ENCODE measurements at places on chromosomes 3 and 15.

GRCh38 chr3:33848624-33849347, 50.4 kb downstream of the PDCD6IP start:
- DNase-seq: no peak

GRCh38 chr15:77037388-77038209, 33.3 kb downstream of the TSPAN3 start:
- DNase-seq: no peak

DNA sequence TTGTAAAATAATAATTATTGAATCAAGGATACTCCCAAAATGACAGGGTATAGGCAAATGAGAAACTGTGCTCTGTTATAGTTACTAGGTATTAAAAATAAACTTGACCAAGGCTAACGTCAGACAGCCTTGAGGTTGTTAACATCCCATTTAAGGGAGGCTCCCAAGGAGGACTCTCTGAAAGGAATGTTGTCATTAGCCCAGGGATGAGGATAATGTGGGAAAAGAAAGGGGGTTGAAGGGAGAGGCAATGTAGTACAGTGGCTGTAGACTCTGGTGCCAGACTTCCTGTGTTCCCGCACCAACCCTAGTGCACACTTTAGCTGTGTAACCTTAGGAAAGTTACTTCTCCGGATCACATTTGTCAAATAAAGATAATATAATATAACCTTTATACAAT, 47.0 kb upstream of the RARB start:
- DNase-seq: no peak

DNA sequence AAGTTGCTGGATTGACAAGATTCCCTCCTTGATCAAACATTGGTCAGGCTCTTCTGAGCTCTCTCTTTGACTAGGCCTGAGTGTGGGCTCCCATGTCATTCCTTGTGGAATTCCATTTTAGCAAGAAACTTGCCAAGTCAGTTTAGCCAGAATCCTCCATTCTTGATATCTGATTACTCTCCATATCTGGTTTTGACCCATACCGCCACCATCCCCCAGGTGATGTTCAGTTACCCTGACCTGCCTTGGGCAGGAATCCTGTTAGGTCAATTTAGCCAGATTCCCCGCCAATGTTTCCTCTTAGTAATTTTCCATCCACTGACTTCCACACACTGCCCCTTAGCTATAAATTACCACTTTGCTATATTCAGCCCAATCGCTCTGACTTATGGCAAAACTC, 1.0 kb upstream of the PCCB start:
- no peak for DNase-seq

DNA sequence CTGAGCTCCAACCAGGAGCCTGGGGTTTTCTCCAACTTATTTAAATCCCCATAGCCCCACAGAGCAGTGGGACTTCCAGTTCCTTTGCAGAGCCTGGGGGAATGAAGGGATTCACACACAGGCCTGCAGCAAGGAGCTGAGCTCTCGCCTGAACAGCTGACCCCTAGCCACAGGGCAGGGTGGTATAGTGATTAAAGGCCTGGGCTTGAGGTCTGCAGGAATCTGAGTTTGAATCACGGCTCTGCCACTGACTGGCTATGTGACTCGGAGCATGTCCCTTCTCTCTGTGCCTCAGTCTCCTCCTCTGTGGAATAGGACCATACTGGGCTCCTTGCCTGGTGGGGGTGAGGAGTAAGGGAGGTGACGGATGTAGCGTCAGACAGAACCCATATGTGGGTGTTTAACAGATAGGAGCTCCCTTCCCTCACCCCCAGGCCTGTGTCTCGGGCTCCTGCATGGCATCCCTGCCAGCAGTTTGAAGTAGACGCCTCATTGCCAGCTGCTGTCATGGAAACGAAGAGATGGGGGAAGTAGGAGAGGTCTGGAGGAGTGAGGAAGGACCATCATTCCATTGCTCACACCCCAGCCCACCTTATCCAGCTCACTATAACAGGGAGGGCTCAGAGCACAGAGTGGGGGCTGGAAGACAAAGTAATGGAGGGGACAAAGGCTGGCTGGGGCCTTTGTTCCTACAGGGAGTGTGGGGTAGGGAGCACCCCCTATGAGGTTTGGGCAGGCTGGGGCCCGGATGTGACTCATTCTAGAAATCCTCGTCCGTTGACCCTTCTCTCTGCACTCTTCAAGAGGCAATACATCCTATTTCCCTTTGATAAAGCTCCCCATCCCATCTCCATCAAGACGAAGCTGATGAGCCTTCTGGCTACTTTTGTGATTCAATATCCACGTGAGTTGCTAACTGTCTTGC, 14.8 kb downstream of the HRH1 start:
- DNase-seq: no peak

DNA sequence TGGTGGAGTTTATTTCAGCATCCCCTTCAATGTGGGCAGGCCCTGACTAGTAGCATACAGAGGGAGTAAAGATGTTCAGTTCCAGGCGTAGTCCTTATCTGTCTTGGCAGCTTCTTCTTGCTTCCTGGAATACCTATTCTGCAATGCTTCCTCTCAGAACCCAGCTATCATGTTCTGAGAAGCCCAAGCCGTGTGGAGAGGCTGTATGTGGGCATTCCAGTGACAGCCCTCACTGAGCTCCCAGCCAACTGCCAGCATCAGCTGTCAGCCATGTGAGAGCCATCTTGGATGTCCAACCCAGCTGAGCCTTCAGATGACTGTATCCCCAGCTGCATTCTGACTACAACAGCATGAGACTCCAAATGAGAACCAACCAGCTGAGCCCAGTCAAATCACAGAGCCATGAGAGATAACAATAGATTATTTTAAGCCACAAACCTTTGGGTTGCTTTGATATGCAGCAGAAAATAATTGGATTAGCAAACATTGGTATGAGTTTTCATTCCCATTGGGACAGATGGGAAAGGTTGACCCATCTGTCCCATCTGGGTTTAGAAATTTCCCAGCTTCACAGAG, 8.4 kb upstream of the CMTM7 start:
- DNase-seq: no peak

DNA sequence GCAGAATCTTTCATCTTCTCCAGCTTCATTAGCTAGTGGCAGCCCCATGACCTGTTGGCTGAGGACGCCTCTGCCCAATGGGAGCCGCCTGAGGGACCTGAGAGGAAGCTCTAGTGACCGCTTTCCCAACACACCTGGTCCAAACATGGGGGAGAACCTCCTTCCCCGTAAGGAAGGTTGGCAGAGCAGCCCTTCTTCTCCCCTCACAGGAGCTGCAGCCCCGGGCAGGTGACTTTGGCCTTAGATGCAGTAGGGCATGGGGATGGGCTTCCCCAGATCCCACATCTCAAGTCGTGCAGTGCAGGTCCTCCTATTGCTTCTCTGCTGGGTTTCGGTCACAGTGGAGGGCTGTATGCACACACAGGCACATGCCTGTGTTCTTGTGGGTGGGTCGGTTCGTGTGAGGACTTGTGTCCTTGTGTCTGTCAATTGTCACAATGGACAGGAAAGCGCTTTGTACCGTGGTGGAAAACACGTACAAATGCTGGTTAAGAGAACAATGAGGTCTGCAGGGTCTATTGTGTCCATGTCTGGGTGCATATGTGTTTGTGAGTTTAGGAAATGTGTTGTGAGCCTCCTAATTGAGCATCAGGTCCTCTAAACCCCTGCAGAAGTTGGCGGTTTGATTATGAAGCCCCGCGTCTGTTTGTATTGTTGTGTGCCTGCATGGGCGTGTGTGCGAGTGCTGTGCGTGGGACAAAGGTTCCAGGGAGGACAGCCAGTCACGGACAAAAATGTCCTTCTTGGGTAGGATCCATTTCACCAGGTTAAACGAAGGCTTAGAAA, 1.4 kb downstream of the ISLR2 start:
- no peak for DNase-seq

GRCh38 chr15:68154923-68155559, 50.1 kb downstream of the CALML4 start:
- DNase-seq: peak; percentile 35

DNA sequence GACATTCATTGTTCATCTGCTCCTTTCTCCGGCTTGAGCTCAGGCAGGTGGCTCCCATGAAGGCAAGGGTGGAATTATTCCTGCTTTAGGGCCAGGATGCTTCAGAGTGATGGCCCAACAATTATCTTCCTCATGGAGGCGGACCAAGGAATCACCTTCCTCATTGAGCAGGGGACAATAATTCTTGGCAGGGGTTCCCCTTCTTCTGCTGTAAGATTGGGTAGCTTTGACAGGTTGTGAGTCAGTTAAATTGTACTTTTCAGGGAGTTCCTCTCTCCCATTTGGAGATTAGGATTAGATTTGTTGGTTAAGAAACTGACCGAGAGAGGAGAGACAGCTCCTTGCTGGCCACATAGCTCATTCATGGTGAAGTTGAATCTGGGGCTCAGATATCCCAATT, 31.4 kb upstream of the CD47 start:
- DNase-seq: no peak

- no peak for DNase-seq
These were observed 32.6 kb downstream of the MB21D2 start for GRCh38 chr3:192884777-192885773.

DNA sequence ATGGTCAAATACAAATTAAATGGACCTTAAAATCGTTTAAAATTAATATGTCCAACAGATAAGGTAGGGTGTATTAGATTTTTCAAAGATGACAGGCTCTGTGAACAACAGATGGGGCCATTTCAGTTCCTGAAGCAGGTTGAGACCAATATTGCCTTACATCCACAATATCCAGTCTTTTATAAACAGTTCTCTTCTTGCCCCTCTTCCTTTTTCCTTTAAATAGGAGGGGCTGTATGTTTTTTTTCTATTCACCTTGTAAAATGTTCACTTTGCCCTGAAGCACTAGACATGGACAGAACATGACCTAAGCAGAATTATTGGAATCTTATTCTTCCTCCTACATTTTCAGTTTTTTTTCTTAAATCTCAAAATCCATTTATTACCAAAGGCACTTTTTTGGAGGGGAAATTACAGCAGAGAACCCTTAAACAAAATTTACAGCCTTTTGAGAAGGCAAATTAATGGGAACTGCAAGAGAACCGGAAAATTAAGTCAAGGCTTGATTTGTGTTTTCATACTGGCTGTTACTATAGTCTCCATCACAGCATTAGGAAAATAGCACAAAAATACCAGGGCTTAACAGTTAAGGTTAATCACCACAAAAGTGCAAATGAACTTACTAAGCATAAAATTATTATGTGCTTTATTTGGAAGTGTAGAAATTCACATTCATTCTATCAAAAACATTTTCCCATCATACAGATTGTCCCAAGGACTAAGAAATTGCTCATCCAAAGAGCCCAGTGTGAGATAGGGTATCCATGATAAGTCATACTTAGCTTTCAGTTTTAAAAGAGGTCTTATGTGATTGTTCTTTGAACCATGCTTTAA, 55.8 kb downstream of the CMSS1 start:
- no peak for DNase-seq

GRCh38 chr3:160169139-160169976, 55.9 kb upstream of the C3orf80 start:
- DNase-seq: peak; percentile 25

DNA sequence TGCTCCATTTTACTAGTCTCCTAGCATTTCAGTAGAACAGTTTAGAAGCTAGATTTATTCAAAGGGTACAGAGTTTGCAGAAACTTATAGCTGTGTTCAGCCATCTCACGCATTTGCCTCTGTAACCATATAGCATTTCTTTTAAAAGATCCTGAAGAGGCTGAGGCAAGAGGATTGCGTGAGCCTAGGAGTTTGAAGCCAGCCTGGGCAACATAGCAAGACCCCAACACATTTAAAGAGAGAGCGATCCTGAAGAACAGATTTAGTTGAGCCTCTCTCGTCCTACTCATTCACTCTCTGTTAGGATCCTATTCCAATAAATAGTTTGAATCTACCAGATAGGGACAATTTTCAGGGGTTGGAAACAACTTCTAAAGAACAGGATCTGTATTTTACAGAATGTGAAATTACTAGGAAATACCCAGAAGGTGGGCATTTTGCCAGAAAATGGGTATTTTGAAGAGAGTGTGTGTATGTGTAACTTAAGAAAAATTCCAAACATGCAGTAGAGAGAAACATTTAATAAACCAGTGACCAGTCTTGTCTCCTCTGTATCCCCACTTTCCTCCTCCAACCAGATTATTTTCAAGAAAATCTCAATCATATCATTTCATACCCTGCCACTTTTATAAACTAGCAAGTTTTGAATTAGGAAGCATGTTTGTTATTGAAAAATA, 4.5 kb downstream of the EIF3J start:
- peak; percentile 21 for DNase-seq

DNA sequence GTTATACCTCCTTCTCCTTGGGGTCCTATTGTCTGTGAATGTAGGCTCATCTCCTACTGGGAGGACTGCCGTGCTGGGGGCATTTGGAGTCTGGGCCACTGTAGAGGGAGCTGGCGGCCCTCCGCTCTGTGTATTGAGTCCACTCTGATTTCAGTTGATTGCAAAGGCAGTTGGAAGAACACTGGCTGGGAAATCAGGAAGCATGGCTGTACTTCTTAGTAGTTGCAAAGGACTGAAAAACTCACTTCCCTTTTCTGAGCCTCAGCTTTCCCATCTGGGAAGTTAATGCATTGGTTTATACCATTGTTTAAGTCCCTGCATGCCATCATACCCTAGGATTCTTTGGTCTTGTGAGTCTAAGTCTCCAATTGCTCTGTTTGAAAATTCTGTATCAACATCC, 46.7 kb downstream of the TMED3 start:
- no peak for DNase-seq

- DNase-seq: peak; percentile 43
These were observed 922 bp downstream of the RAB11A start for GRCh38 chr15:65869954-65870871.

GRCh38 chr15:97708252-97708651, 252.3 kb upstream of the ARRDC4 start:
- no peak for DNase-seq

- no peak for DNase-seq
These were observed 184.1 kb upstream of the RASGRP1 start for GRCh38 chr15:38748710-38749109.

GRCh38 chr3:166052440-166052839, 215.2 kb upstream of the BCHE start:
- no peak for DNase-seq

GRCh38 chr3:160472344-160472743, 22.8 kb upstream of the TRIM59 start:
- no peak for DNase-seq

GRCh38 chr15:82862886-82863285, 53.5 kb downstream of the WHAMM start:
- no peak for DNase-seq

- DNase-seq: no peak
These were observed 231.6 kb upstream of the GOLGA6L4 start for GRCh38 chr15:84003791-84004503.

GRCh38 chr3:197858133-197858532, 67.1 kb downstream of the LRCH3 start:
- DNase-seq: no peak
